Hepatic stellate cell (primary cell): ENCODE measurements at places on chromosomes 12 and 14.

- no peak for DNase-seq
Observed at GRCh38 chr14:61839507-61839906, 77.3 kb downstream of the SNAPC1 start.

- peak; percentile 73 for DNase-seq
Observed at GRCh38 chr12:2183556-2184541, 131.1 kb downstream of the CACNA1C start.

GRCh38 chr12:75917715-75918114 lies 113.9 kb downstream of the PHLDA1 start:
- no peak for DNase-seq

GRCh38 chr12:93011100-93011499 lies 82.0 kb upstream of the EEA1 start:
- no peak for DNase-seq

- DNase-seq: no peak
Observed at GRCh38 chr12:30874455-30875321, 51.9 kb upstream of the TSPAN11 start.

- no peak for DNase-seq
Observed at GRCh38 chr12:79168687-79169086, 304.1 kb downstream of the SYT1 start.

DNA sequence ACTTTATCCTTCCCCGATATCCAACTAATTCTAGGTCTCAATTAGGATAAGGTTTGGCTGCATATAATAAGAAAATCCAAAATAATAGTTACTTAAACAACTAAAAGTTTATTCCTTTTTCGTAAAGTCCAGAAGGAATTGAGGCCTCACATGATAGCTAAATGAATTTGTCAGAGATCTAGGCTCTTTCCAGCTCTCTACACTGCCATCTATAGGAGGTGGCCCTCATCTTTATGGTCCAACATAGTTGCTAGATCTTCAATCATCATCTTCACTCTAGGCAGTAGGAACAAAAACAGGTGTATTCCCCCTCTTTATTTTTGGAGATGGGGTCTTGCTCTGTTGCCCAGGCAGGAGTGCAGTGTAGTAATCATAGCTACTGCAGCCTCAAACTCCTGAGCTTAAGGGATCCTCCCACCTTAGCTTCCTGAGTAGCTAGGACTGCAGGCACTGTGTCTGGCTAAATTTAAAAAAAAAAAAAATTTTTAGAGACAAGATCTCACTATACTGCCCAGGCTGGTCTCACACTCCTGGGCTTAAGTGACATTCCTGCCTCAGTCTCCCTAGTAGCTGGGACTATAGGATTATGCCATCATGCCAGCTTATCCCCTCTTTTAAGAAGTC lies 46.5 kb upstream of the SAV1 start:
- peak; percentile 26 for DNase-seq

GRCh38 chr14:65566820-65567522 lies 154.4 kb downstream of the FUT8 start:
- no peak for DNase-seq

- no peak for DNase-seq
Observed at GRCh38 chr12:11897923-11898322, 172.8 kb upstream of the BCL2L14 start.

DNA sequence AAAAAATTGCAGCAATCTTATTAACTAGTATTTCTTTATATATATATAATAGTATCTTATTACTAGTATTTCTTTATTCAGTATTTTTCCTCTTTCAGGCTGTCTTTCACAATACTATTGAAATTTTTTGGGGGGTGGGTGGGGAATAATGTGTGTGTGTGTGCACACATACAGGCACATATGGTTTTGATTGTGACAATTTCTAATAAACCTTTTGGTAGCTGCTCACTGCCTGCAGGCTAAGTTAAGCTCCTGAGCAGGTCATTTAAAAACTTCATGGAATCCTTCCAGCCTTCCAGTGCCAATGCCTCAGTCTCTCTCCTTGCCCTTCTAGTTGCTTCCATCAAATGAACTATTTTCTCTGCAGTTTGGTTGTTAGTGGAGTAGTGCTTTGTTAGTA lies 490.1 kb downstream of the PCNX1 start:
- no peak for DNase-seq

DNA sequence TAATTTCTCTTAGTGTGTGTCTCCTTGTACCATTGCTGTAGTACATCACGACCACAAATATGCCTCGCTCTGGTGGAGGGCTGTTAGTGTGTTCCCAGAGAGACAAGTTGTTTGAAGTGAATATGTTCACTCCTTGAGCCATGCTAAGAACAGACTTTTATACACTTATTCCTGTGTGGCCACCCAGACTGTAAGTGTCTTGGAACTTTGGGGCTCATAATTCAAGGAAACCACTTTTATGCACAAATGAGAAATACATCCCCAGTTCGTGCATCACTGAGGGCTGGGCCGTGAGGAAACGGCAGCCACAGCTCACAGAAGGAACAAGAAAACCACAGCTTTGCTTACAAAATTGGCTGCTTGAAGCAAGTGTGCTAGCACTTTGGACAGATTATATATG lies 362.2 kb upstream of the DDHD1 start:
- DNase-seq: no peak

GRCh38 chr12:80912901-80913770 lies 24.6 kb downstream of the LIN7A start:
- DNase-seq: no peak

DNA sequence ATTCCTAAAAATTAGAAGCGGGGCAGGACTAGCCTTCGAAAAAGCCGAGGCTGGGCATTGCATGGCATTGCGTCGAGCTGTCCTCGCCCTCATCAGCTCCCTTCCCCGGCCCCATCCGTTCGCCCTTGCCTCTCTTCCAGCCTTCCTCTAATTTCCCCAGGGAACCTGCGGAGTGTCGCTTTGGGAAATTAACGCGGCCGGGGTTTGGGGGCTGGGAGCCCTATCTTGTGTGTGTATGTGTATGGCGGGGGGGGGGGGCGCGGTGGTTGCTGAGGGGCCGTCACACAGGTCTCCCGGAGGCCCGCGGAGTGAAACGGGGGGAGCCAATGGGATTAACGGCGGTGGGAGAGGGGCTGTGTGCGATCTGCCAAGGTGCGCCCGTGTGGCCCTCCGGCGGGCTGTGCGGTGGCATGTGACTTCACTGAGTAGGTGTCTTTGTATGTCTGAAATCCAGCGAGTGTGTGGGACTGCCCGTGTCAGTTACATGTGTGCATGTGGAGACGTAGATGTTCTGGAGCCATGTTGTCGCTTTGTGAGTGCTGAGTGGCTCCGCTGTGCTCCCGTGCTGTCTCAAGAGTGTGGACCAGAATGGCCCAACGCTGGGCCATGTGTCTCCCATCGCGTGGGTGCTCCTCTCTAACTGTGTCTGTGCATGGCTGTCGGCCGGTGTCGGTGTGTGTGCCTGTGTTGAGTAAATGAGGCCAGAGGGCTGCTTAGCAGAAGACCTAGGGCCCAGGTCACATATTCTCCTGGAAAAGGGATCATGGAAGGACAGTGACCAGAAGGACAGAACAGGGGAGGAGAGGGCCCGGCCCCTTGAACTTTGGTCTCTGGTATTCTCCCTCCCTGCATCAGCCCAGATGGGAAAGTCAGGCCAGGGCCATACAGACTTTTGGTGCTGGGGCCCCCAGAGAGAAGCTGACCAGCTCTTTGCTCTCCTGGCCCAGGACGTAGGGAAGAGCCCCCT lies 1.5 kb downstream of the PTMS start:
- DNase-seq: peak; percentile 61

DNA sequence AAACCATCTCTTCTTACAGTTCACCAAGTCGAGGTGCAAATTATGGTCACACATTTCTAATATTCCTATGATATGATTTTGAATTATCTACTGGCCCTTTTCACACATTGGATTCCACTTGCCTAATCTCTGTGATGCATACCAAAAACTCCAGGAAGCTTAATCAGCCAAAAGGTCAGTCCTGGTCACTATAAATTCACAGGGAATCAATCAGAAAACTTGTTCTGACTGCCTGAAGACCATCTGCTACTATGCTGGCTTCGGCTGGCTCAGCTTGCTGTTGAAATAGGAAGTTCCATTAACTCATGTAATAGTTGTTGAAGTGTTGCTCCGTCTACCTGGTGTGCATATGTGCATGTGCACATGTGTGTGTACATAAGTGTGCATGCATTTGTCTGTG lies 142.8 kb upstream of the FLRT2 start:
- no peak for DNase-seq

DNA sequence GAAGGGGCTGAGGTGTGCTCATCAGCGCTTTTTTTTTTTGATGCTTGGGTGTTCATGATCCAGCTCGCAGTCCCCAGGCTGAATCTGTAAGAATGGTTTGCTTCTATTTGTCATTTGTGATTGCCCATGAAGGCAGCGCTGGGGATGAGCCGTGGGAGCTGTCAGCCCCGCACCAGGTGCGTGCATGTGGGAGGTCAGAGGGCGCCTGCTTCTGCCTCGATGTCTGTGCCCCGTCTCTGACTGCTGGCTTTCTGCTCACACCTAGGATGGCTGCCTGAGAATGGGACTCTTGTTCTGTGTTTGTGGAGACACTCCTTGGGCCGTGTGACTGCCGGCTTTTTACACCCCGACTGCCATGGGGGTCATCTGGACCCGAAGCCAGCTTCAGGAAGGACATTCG lies 141.2 kb upstream of the RTL1 start:
- DNase-seq: no peak

GRCh38 chr12:83161456-83161855 lies 474.8 kb downstream of the TMTC2 start:
- DNase-seq: no peak

DNA sequence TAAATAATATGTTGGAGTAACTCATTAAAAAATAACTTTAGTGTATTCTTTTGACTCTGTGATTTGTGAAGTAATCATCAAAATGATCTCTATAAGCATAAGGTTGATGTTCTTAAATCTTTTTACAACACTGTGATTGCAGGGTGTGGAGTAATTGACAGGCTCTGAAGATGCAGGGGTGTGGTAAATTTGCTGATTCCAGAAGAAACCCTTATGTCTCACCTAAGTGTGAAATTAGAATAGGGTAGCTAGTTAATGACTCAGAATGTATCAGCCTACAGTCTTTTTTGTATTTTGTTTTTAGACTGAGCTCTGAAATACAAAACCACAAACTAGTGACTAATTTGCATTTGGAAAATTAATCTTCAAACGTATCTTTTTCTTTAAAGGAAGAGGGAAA lies 5.9 kb downstream of the PRPF39 start:
- DNase-seq: no peak

GRCh38 chr12:113469224-113469948 lies 2.3 kb downstream of the LHX5 start:
- no peak for DNase-seq

GRCh38 chr12:65324551-65324950 lies 46.1 kb downstream of the MSRB3 start:
- DNase-seq: no peak

GRCh38 chr12:115203701-115204100 lies 519.7 kb upstream of the TBX3 start:
- no peak for DNase-seq

DNA sequence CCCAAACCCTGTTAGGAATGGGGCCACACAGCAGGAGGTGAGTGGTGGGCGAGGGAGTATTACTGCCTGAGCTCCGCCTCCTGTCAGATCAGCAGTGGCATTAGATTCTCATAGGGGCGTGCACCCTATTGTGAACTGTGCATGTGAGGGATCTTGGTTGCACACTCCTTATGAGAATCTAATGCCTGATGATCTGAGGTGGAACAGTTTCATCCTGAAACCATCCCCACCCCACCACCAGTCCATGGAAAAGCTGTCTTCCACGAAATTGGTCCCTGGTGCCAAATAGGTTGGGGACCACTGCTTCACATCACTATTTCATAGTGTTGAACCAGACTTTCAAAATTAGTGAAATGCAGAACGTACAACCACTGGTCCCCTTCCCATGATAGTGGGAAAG lies 57.9 kb upstream of the BICD1 start:
- DNase-seq: no peak

DNA sequence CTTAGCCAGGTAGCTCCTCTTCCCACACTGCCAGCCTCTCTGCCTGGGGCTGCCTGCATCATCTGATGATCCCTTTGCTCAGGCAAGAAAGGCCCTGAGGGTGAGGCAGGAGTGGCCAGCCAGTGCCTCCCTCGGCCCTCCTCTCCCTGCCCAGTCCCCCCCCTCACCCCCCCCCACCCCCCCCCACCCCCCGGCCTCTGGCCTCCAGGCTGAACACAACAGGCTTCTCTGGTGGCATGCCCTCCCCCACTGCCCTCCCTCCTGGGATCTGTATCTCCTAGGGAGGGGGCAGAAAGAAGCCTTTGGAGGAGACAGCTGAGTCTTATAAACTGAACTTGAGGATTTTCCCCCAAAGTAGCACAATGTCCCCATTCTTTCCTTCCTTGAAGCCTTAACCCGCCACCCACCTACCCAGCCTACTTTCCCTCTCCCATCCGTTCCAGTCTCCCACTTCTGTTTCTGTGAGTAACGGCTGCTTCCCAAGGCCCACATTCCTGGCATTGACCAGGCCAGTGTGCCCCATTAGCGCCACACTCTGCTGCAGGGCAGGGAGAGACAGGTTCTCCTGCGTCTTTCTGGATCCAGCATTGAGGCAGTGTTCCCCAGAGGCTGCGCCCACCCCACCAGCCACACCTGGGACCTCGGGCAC lies 82.1 kb downstream of the B4GALNT3 start:
- DNase-seq: no peak
